Activated CD8-positive, alpha-beta memory T cell treated with anti-CD3 and anti-CD28 coated beads for 48 hours (primary cell): ENCODE measurements at places on chromosomes 13 and 19.

DNA sequence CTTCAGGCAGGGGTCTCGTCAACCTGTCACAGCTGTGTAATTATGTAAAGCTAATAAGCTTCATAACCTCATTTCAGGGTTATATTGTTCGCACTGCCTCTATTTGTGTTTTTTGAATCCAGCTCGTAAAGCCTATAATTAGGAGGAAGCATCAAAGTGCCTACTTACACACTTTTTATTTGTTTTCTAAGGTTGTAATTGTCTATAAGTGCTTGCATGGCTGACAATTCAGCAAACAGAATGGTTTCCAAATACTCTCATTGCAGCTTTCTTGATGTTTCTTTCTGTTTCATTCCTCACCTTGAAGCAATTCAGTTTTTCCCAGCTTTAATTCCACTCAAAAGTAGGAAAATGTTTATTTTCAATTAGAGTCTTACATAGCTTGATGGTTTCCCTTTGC lies 336.3 kb downstream of the HS6ST3 start:
- no peak for DNase-seq

DNA sequence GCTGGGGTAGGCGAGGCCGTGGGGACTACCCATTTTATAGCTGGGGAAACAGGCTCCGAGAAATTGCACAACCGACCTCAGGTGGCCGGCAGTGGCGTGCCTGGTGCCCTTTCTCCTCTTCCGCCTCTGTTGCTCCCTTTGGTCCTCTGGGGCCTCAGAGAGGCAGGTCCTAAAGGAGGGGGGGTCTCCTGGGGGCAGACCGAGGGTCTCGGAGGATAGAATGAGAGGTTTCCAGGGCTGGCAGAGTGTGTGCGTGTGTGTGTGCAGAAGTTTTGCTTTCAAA lies 11.3 kb downstream of the STX10 start:
- DNase-seq, result no peak

DNA sequence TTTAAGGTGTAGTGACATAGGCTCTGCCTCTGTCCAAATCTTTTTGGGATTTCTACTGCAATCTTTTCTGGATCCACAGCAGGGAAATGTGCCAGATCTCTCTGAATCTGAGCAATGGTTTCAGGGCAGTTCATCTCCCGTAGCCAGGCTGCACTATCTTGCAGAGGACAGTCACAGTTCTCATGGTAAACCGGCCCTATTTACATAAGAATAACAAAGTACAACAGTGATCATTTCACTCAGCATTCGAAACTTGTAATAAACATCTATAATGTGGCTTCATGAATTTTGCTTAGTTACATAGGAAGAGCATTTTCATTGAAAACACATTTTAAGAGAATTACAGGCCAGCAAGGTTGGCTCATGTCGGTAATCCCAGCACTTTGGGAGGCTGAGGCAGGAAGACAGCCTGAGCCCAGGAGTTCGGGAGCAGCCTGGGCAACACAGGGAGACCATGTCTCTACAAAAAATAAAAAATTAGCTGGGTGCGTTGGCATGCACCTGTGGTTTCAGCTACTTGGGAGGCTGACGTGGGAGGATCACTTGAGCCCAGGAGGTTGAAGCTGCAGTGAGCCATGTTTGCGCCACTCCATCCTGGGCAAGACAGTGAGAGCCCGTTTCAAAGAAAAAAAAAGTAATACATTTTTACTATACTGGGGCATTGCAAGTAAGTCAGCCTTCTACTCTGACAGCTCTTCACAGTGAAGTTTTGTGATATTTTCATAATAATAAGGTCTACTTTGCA lies 5.0 kb downstream of the POGLUT2 start:
- no peak for DNase-seq

GRCh38 chr13:51590231-51590970 lies 6.1 kb downstream of the WDFY2 start:
- no peak for DNase-seq

DNA sequence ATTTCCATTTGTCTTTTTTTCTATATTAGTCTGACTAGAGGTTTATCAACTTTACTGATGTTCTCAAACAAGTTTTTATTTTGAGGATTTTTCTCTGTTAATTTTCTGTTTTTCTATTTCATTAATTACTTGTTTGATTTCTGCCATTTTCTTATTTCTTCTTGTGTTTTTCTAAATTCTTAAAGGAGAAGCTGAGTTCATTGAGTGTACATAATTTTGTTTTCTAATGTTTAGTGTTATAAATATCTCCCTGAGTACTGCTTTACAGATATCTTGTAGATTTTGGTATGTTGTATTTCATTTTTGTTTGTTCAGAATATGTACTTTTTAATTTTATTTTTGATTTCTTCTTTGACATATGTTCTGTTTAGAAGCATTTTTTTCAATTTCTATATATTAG lies 1404.3 kb upstream of the MIR17HG start:
- DNase-seq, result no peak
